Gastroesophageal sphincter (tissue), 4 donors: ENCODE measurements at places on chromosomes 3 and 15. TPM values are rescaled to one million over a fixed set of nuclear protein-coding genes. Genes with fewer than 3 reads are reported as not detected.

DNA sequence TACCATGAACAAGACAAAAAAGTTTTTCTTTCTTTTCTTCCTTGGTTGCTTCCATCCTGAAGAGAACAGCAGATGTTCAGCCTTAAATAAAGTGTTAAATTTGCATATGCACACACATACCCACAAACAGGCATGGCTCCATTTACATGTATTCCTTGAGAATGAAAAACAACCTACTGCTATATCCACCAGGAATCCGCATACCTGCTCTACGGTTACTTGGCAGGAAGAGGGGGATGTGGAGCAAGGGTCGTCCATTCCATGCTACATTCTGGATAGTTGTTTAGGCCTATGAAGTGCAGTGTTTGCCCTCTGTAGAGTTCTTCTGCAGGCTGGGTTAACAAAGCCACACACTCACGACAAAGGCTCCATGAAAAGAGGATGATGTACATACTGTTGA lies 322.8 kb downstream of the KCNH8 start:
- H3K4me1 ChIP-seq: no peaks in the 10 kb centered on the region
- no peak overlapping the region for H3K27ac ChIP-seq
- no peaks in the 10 kb centered on the region for H3K27me3 ChIP-seq
- ATAC-seq: no peak
- no peaks in the 10 kb centered on the region for H3K36me3 ChIP-seq

- peaks cover 22% of the 10 kb centered on the region for H3K4me1 ChIP-seq
- H3K4me3 ChIP-seq: no peak overlapping the region
- no peaks in the 10 kb centered on the region for H3K27me3 ChIP-seq
- no peak overlapping the region for H3K27ac ChIP-seq
- no peaks in the 10 kb centered on the region for H3K36me3 ChIP-seq
These were observed 256.5 kb downstream of the SHQ1 start for GRCh38 chr3:72591522-72592421.

The FEZF2 gene
- not detected for total RNA-seq

The ZNF620 gene
- 7.0 TPM for total RNA-seq

The NPAP1 gene
- total RNA-seq: 0.15 TPM
